Placental pericyte (primary cell): ENCODE measurements at places on chromosomes 2 and 18. TPM values are rescaled to one million over a fixed set of nuclear protein-coding genes. Genes with fewer than 3 reads are reported as not detected.

The SERPINB2 gene
- total RNA-seq: 211 and 212 TPM in 2 replicates

The MAPK4 gene
- total RNA-seq: not detected in 2 replicates

The CHRNG gene
- total RNA-seq: not detected in 2 replicates

The PKP4 gene
- 20.6 and 24.9 TPM in 2 replicates for total RNA-seq

The PTPN18 gene
- 19.3 and 23.2 TPM in 2 replicates for total RNA-seq

The AUP1 gene
- 96.1 and 152 TPM in 2 replicates for total RNA-seq
